ENCODE measurements at places on chromosomes 1 and 21.

- no peak for DNase-seq
Observed at GRCh38 chr1:24564695-24565094, 8.8 kb downstream of the NCMAP start.

- no peak for DNase-seq
Observed at GRCh38 chr1:119676571-119677206, 28.6 kb upstream of the ZNF697 start.

DNA sequence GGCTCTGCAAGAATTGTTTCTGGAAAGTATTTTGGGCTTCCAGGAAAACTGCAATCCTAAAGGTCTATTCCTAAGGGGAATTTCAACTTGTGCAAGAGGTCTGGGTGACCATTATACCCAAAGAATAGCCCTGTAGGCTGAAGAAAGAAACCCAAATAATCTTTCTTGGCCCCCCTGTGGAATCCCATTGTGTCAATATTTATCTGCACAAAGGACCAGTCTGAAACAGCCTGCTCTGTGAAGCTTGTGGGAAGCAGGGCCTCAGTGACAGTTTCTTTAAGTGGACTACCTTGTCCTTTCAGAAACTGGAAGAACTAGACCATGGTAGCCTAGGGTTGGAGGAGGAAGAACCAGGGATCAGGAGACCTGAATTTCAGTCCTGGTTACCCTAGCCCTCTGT, 58.4 kb upstream of the HSD17B7 start:
- DNase-seq: no peak

GRCh38 chr1:32107742-32108661, at the start of gene KPNA6:
TSS of gene KPNA6 (plus strand) at chr1:32108056. CDS start at chr1:32108131, 75 bp downstream.
- peak; percentile 88 for DNase-seq

DNA sequence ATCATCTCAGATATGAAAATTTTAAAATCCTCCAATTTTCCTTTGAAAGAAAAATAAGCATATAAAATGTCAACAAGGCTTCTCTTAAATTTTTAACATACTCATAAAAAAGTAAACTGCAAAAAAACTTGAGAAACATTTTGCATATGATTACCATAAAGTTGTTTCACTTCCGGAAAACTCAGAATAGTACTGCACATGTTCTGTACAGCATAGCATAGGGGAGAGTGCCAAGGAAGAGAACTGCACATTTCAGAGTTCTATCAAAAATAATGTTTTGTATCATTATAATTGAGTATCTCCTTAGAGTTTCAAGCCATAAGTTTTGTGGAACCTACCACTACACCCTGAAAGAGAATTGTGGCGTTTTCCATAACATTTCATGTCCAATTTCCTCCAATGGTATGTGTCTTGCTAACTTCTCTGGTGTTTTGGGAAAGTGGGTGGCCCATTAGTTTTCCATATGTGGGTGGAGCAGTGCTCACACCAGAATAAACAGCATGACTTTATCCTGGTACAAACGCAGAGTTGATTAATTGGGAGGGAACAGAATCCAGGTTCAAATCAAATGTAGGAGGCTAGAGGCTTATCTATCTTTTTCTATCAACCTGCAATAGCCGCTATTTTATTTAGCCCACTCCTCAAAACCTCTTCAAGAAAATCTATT, 430.9 kb downstream of the LMO4 start:
- no peak for DNase-seq

GRCh38 chr1:211643324-211644212, 31.9 kb downstream of the NEK2 start:
- DNase-seq: no peak

DNA sequence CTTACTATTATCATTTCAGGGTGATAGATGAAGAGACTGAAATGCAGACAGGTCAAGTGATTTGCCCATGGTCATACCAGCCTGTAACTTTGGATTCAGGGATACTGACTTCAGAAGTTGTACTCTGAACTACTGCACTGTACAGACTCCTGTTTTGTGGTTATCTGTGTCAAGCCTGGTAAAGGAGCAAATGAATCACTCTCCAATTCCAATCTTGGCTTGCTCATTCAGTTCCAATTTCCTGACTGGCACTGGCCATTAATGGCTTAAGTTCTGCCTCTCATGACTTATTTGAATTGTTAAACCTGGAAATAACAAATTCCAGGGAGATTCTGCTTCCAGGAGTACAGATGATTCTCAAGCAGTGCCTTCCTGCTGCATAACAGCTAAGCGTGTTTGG, 45.4 kb upstream of the PLD5 start:
- no peak for DNase-seq

DNA sequence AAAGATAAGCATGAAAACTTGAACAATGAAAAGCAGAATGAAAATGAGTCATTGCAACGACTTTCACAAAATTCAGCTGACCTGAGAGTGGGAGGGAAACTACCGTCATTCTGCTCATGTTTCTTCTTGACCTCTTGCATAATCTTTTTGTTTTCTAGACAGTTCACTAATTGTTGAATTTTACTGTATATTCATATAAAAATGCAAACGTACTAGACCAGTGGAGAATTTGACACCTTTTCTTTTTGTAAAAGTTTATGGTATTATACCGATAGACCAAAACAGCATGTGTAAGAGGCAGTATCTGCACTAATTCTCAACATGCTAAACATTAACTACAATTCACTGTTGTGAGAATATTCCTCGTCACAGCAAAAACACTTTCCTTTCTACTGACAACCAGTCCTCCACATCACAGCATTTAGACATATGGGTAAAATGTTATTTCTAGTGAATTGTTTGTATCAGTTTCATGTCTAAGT, 137.8 kb downstream of the GREM2 start:
- DNase-seq: no peak

DNA sequence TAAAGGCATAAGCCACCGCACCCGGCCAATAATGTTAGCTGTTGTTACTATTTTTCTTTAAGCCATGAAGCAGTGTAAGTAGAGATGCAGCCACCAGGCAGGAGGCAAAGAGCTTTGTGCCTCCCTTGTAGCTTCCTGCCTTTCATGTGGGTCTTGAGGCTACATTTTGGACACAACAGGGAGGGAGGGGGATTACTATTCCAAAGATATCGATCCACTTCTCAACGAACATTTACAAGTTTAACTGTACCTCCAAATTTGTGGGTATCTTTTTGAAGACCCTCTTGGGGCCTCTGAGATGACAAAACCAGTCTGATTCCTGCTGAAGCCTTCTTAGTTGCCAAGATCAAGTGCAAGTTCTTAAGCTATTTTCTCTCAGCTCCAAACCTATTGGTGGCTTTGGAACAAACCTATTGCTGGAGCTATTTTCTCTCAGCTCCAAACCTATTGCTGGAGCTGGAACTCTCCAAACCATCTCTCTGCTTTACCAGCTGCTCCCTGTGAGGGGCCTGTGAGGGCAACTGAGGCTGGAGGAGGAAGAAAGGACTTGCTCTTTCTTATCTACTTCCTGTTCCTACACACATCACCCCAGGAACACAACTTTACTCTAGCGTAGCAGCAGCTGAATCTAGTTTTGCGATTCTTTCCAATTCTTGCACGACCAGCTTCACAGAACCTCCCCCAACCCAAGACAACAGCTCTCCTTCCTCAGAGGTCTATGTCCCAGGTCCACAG, 16.1 kb upstream of the RCAN3 start:
- peak; percentile 18 for DNase-seq

DNA sequence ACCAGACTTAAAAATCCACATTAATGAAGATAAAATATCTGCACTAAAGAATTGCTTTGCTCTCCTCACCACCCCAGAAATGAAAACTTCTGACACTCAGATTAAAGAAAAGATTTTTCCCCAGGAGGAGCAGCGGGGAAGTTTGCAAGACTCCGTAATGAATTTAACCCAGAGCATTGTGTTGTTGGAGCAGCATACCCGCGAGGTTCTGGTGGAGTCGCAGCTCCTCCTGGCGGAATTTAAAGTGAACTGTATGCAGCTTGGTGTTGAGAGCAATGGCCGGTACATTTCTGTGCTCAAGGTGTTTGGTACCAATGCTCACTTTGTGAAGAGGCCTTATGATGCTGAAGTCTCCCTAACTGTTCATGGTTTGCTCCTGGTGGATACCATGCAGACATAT, 46.4 kb downstream of the VPS13D start:
- no peak for DNase-seq

Data from stimulated activated naive CD4-positive, alpha-beta T cell treated with Interleukin-2 at 50 U/mL for 16 hours (primary cell).